ENCODE measurements at places on chromosomes 5 and 9.

GRCh38 chr5:152456815-152457443 lies 51.9 kb upstream of the NMUR2 start:
- DNase-seq: no peak

- no peak for DNase-seq
Observed at GRCh38 chr9:2704504-2704903, 12.8 kb upstream of the KCNV2 start.

DNA sequence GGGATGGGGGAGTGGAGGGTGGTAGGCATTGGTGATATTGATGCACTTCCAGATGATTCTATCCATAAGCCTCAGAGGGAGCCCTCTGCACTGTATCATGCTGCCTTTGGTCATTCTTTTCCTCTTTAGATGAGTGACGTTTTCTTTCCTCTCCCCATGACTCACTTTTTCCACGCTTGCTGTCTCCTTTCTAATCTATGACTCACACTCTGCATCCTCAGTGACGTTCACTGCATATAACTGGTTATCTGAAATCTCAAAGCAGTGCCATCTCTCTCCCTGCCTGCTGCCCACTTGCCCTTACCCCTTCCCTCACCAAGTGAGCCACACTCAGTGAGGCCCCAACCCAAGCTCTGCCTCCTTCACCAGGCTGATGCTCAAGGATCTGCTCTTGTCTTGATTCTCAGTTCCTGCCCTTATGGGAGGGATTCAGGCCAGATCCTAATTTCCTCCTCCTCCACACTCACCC lies 31.6 kb downstream of the PTGS1 start:
- no peak for DNase-seq

DNA sequence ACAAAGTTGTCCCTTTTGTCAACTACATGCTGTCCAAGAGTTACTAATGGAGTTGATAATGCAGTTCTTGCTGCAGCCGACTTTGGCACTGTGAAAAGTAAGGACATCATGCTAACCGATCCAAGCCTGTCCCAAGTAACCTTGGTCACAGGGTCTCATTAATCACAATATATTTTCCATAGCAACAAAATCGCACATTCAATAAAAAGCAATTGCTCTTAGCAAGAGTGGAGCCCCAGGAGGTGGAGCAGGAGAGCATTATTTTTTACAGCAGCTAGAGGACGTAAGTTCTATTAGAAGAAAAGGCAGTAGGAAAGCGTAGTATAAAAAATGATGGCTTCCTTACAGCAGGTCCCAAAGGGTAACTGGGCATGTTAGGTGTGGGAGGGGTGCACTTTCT lies 570.3 kb downstream of the EBF1 start:
- no peak for DNase-seq

DNA sequence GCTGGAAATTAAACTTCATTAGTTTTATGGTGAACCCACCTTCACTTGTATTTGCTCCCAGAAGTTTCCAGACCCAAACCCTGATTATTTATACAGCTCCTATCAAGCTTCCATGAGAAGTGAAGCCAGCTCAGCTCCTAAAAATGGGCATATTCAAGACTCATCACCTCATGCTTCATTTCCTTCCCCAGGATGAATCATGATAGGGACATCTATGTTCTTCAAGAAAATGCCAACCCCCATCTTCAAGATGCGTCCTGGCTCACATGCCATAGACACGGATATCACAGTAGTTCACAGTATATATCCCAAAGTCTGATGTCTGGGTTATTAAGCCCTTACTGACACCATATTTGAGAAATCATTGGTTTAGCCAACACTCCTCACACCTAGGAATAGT lies 217.6 kb downstream of the NPR3 start:
- no peak for DNase-seq

DNA sequence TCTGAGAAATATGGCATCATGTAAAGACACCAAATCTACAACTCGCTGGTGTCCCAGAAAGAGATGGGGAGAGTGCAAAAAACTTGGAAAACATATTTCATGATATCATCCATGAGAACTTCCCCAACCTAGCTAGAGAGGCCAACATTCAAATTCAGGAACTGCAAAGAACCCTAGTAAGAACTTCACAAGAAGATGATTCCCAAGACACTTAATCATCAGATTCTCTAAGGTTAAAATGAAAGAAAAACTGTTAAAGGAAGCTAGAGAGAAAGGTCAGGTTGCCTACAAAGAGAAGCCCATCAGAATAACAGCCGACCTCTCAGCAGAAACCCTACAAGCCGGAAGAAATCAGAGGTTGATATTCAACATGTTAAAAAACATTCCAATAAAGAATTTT lies 95.5 kb upstream of the PRLR start:
- no peak for DNase-seq

- DNase-seq: peak; percentile 56
Observed at GRCh38 chr9:127578952-127579853, 32.9 kb upstream of the STXBP1 start.

- DNase-seq: no peak
Observed at GRCh38 chr9:89080193-89080592, 88.9 kb downstream of the S1PR3 start.

DNA sequence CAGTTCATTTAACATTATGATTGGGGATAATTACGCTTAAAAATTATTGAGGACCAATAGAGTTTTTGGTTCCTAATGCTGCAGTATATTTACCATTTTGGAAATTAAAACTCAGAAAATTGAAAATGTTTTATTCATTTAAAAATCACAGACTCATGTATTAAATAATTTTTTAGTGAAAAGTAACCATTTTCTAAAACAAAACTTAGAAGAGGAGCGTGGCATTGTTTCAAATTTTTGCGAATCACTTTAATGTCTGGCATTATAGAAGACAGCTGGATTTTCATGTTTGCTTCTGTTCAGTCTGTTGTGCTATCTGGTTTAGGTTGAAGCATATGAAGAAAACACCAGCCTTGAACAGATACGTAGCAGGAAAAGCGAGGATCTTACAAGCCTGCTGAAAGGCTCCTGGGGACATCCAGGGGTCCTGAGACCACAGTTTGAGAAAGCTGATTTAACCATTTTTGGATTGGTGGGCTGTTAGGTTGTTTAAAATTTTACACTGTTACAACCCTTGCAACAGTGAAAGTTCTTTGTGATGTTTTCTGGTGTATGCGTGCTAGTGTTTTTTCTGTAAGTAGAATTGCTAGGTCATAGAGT lies 1.6 kb downstream of the ZFYVE16 start:
- DNase-seq: no peak

DNA sequence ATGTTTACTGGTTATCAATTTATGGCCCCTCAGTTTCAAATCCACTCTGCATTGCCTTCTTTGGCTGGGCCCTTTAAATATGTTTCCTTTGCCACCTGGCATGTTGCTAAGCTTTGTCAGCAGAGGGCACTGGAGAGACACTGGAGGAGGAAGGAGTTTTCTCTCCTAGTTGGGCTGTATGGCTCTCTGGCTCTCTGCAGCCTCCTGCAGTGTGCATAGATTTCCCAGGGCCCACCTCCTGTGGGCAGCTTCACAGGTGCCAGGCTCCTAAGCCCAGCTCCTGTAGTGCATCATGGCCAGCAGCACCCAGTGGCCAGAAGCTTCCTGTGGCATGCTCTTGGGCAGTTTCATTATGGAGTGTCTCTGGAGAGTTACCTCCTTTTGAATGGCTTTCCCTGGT lies 23.3 kb downstream of the CAVIN4 start:
- DNase-seq: no peak

DNA sequence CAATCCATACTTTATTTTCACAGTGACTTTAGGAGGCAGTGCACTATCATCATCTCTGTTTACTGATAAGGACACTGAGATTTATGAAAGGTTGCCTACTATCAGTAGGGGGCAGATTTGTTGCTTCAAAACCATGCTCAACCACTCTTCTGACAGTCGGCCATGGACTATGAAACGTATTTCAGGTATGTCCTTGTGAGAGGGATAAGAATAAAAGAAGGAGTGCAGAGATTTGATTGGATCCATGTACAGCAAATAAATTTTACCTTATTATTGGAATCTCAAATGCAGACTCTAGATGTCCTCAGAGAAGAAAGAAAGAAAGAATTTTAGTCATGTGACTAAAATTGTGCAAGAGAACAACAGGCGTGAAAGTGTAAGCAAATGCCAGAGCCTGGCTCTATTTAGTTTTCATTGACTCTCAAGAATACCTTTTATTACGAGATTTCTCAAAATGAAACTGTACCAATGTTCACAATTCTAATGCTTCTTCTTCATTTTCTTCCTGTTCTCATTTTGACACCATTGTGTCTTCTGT lies 296.6 kb upstream of the RASA1 start:
- no peak for DNase-seq

DNA sequence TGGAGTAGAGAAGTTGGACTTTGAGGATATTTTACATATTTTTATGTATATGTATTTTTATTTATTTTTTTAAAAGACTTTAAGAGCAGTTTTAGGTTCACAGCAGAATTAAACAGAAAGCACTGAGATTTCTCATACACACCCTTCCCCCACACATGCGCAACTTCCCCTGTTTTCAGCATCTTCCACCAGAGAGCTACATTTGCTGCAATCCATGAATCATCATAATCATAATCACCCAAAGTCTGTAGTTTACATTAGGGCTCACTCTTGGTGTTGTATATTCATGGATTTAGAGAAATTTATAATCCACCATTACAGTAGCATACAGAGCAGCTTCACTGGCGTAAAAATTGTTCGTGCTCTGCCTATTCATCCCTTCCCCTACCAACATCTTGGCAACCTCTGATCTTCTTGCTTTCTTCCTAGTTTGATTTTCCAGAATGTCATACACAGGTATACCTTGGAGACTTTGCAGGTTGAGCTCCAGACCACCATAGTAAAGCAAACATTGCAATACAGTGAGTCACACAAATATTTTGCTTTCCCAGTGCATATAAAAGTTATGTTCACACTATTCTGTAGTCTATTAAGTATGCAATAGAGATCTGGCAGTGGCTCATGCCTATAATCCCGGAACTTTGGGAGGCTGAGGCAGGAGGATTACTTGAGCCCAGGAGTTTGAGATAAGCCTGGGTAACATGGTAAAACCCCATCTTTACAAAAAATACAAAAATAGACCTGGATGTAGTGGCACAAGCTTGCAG lies 9.6 kb upstream of the CCDC171 start:
- DNase-seq: no peak

DNA sequence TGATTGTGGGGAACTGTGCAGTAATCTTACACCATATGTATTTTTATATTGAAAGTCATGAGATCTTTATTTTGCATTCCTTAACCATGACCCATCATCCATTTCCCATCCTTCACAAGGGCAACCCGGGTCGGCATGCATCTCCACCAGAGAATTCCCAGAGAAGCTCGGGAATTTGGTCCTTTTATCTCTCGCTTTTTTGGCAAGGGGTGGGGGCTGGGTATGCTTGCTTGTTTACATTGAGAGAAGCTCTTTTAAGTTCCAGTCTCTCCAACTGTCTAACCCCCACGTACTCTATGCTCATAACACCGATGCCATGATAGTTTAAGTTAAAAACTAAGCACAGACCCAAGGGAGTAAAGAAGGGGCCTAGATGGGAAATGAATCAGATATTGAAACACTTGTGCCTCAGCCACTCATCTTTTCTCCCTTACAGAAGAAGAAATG lies 109.9 kb upstream of the NFIB start:
- no peak for DNase-seq

DNA sequence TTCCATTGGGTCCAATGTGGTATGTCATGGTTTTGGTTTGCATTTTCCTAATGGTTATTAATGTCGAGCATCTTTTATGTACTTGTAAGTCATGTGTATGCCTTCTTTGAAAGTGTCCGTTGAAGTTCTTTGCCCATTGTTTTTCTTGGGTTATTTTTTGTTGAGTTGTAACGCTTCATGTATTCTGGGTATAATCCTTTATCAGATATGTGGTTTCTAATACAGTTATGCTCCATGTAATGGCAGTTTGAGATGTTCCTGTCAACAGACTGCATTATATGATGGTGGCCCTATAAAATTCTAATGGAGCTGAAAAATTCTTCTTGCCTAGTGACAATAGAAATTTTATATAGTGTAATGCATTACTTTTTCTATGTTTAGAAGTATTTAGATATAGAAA lies 17.2 kb downstream of the RIC1 start:
- DNase-seq: no peak

DNA sequence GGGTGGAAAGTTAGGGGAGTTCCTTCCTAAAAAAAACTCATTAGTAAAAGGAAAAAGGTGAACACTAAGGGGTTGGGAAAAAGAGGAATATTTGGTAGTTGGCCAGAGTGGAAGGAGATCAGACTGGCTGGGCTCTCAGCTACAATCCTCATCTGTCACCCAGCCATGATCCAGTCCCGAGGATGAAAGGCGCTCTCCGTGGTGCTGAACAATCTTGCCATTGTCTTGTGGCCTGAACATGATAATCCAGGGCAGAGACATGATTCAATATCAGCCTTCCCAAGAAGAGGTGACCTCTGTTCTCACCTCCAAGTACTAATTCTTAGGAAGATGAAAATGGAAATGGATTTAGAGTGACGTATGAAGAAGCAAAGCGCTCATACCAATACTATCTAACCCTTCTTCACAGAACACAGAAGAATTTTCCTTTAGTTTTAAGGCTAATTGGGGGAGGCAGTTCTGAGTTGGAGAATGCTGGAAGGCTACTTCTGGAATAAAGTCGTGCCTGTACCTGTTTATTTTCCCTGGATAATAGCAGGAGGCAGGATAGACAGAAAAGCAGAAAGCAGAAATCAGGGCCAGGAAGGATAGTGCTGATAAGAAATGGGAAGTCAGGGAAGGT lies 36.6 kb upstream of the MYORG start:
- DNase-seq: no peak

DNA sequence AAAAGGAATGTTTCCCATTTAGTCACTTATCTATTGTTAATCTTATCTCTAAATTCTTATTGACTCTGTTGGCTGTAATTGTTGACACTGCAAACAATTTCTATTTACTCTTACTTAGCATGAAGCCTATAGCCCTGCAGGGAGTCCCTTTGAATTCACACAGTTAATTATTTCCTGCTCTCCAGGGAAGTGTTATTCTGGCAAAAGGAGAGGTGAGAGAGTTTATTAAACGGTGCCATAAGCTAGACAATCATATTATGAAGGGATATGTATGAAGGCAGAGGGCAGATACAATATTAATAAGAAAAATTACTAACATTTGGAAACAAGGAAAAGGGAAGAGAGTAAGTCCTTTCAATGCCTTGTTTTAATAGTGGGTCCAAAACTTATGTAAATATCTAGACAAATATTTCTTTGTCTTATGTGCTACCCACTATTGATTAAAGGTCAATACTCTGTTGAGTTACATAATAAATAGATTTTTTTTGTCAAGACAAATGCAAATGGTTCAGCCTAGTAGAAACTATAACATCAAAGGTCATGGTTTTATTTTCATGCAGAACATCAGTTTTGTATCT lies 107.1 kb downstream of the CDH18 start:
- DNase-seq: no peak

Data from left lobe of liver (tissue), 2 donors.